GM19239 (cell line): ENCODE measurements at places on chromosomes 5 and 9.

GRCh38 chr5:102807878-102808502, 52.9 kb downstream of the PAM start:
- no peak for DNase-seq

DNA sequence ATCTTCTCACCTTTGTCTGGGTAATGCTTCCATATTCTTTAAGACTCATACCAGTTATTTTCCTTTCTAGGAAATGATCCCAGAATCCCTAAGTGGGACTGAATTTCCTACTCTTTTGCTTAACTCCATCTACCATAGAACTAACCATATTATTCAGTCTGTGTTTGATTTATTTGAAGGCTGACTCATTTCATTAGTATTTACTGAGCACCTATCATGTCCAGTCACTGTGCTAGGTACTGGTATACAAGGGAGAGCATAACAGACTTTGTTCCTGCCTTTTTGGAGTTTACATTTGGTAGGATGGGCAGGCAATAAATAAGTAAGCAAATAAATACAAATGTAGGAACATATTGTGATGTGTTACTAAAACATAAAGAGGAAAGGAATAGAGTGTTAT, 4.3 kb downstream of the NPR2 start:
- DNase-seq, result no peak

DNA sequence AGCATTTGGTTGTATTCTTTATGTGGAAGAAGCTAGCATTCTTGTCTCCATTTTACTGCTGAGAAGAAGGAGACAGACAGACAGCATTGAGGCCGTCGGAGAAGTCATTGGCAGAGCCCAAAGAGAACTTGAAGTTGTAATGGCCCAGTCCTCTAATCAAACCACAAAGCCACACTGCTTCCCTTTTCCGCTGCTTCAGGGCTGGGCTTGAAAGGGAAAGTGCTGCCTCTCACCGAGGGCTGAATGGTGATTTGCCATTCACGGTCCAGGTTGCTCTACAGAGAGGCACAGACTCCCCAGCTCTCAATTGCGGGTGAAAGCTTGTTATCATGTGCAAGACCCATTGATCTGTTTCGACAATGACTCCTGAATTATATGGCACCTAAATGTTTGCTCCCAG, 25.6 kb upstream of the POU4F3 start:
- no peak for DNase-seq

DNA sequence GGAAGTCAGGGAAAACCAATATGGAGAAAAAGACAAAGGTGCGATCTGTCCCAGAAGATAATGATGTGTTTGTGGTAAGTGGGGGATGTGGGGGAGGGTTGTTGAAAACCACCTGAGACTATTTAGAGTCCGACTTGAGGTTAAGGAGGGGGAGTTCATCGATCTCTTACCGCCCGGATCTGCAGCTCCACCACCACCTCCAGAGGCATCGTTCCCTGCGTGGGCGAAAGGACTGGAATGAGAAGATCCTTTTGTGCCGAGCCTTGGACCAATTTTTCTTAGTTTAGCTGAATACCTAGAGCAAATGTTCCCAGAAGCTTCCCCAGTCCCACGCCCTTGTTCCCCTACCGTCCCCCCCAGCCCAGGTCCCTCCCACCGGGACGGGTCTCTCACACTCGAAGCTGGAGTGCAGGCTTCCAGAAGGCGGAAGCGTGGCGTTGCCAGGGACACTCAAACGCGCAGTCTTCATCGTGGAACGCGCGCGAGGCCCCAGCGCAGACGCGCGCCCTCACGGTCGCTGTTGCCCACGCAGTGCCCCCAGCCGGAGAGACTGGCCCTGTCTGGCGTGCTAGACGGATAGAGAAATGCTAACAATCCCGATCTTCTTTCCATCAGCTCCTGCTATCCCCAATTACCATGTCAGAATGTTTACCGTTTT, at the start of gene SPATA6L:
SPATA6L (minus strand) TSS at position 439 of the 658 bp plus-strand sequence; CDS start at position 209, 230 bp downstream.
- DNase-seq, result no peak

DNA sequence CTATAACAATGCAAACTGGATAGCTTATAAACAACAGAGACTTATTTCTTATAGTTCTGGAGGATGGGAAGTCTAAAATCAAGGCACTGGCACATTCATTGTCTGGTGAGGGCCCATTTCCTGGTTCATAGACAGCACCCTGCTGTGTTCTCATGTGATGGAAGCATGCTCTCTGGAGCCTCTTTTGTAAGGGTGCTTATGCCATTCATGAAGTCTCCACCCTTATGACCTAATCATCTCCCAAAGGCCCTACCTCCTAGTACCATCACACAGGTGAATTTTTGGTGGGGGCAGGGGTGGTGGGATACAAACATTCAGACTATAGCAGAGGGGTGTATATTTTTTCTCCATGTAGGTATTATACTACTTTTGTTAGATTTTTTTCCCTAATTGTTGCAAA, 92.4 kb downstream of the UNC13B start:
- no peak for DNase-seq

GRCh38 chr9:134630393-134630790, 11.2 kb upstream of the COL5A1 start:
- DNase-seq, result no peak

- DNase-seq, result no peak
These were observed 99.6 kb upstream of the CCDC112 start for GRCh38 chr5:115396081-115396480.

DNA sequence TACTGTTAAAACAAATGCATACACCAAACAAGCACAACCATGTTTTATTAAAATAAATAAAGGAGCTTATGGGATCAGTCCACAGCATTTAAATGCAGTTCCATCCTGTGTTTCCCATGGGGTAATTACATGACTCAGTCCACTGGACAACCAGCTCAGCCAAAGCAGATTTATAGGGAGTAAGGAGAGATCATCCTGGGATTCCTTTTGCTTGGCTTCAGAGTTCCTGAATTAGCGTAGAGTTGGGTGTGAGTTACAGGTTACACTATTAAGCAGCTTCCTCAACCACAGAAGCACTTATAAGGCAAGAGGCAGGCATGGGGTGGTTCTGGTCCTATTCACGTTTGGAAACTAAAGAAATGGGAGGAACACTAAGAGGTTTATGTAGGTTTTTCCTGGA, 381.1 kb upstream of the ACTBL2 start:
- DNase-seq, result no peak

GRCh38 chr5:34669931-34670516, 13.9 kb downstream of the RAI14 start:
- DNase-seq, result no peak

- DNase-seq, result no peak
These were observed 68.9 kb downstream of the PTCH1 start for GRCh38 chr9:95447660-95448420.

- no peak for DNase-seq
These were observed 84.3 kb downstream of the CRB2 start for GRCh38 chr9:123440256-123440655.

DNA sequence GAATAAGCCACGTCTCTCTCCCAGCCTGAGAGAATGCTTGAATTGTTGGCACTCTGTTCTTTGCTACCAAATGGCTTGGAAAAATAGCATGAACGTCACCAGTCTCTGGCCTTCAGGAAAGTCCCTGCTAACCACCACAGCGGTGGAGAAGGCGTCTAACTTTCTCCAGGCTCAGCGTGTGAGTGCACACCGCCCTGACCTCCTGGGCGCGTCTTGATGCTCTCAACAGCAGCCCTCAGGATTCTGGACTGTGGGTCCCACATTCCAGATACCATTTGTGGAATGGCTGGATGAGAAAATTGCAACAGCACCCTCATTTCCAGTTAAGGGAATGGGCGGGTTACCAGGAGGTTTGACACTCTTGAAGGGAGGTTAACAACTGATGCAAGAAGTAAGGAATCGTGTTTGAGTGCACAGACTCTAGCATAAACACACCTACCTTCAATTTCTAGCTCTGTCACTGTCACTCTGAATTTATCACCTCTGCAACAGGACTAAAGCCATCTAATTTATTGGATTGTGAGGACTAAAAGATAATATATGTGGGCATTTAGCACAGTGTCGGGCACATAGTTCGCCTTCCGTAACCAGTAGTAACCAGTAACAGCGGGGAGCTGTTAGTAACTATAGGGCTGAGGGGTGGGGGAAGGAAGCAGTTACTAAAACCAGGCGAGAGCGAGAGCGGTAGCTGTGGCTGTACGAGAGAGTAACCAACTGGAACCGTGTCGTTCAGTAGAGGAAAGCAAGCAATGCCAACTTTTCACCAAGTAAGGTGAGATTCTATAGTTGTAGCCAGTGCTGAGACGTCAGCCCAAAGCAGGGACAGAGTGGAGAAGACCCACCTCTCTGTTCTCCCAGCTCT, 807 bp upstream of the PLGRKT start:
- DNase-seq, result no peak

DNA sequence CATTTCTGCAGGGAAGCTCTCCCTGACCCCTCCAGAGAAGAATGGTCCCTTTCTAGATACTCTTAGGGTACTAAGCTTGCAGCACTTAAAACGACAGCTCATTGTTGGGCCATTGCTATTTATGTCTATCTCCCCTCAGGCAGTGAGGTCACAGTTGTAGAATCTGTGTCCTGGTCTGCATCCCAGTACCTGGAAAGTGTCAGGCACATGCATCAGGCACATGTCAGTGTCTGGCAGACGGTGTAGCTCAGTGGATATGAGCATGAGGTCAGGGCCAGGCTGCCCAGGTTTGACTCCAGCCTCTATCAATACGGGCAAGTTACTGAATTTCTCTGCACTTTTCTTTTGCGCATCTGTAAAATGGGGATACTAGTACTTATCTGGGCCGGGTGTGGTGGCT, 22.2 kb upstream of the EEIG1 start:
- no peak for DNase-seq

GRCh38 chr5:1752881-1753280, 46.8 kb downstream of the MRPL36 start:
- no peak for DNase-seq

DNA sequence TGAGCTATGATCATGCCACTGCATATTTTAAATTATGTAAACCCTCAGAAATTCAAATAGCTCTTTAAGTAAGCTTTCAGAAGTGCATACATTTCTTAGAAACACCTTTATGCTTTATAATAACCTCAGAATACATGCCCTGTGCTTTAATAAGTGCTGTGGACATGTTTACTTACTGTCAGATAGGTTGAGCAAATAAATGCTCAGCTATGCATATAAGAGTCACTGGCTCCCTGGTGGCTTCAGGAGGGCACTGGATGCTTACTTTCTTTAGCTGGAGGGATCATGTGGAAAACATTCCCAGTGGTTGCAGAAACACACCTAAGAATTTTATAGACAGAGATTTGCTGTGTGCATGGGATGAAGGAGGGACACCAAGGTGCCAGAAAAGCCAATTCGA, 74.4 kb downstream of the PDE6A start:
- DNase-seq, result no peak

DNA sequence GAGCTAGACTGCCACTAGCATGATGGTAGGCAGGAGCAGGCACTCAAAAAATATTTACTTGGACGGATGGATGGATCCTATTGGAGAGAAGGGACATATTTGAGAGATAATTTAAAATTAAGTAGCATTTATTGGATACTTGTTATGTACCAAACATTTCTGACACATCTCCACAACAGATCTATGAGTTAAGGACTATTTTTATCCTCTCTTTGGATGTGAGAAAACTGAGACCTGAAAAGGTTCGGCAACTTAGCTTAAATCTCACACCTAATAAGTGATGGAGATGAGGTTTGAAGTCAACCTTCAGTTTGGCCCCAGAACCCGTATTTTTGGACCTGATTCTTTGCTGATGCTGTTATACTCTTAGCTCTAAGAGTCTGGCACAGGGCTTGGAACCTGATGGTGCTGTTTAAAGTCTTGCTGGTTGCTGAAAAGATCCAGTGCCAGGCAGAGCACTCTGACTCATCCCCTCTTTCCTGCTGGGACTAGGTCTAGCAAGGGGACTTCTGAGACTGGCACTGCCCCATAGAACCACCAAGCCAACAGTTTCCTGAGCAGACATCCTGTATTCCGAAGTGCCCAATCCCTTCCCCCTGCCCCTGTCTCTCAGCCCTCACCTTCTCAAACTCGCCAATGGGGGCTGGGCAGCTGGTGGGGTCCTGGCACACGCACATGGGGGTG, 15.6 kb downstream of the SPARC start:
- DNase-seq, result no peak
